DMS53 (cell line): ENCODE measurements at places on chromosomes 12 and 14.

GRCh38 chr12:117388951-117389446, 27.6 kb upstream of the NOS1 start:
- no peak for DNase-seq

DNA sequence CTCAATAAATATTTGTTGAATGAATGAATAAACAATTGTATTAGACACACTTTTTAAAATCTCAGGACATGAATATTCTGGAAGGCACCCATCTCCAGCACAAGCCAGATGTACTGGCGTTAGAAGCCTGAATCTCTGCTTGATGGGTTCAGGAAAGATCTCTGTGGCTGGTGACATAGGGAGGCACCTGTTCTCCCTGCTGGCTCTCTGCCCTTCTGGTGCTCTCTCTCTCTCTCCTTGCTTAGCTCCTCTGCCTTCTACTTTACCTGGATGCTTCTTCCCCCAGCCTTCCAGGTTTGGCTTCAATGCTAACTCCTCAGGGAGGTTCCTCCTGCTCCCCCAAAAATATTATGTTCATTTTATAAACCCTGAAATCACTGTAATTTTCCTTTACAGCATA, 1.5 kb downstream of the CYP46A1 start:
- DNase-seq = peak; percentile 31

GRCh38 chr12:108572166-108572790, 9.9 kb downstream of the ISCU start:
- peak; percentile 48 for DNase-seq

DNA sequence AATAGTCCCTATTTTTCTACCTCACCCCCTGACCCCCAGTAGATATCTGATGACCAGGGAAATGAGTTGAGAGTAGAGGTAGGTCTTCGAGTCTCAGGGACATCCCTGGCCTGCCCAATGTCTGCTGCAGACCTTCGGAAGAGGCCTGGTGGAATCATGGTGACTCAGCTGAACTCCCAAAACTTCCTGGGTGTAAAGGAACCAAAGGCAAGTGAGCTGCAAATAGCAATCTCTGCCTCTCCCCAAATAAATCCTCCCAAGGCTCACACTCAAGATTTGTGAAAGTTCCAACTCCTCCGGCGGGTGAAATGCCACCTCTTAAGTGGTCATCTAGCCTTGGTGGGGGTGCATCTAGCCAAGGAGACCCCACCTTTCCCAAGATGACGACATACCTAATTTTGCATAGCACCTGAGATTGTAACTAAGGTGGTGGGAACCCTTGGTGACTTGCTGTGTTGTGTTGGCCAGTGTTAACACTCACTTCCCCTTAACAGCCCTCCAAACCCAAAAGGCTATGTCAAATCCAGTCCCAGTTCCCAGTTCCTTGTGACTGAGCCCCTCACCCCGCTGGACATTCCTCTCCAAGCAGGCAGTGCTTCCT, 6.3 kb downstream of the ZFP36L1 start:
- DNase-seq = no peak

GRCh38 chr14:51024377-51024776, 70.5 kb downstream of the TRIM9 start:
- no peak for DNase-seq

GRCh38 chr14:23704890-23705289, 68.7 kb downstream of the DHRS2 start:
- DNase-seq = peak; percentile 49

GRCh38 chr14:88204221-88204620, 118.8 kb downstream of the KCNK10 start:
- DNase-seq = no peak

GRCh38 chr12:53201177-53201541, 5.9 kb downstream of the ITGB7 start:
- DNase-seq = no peak

DNA sequence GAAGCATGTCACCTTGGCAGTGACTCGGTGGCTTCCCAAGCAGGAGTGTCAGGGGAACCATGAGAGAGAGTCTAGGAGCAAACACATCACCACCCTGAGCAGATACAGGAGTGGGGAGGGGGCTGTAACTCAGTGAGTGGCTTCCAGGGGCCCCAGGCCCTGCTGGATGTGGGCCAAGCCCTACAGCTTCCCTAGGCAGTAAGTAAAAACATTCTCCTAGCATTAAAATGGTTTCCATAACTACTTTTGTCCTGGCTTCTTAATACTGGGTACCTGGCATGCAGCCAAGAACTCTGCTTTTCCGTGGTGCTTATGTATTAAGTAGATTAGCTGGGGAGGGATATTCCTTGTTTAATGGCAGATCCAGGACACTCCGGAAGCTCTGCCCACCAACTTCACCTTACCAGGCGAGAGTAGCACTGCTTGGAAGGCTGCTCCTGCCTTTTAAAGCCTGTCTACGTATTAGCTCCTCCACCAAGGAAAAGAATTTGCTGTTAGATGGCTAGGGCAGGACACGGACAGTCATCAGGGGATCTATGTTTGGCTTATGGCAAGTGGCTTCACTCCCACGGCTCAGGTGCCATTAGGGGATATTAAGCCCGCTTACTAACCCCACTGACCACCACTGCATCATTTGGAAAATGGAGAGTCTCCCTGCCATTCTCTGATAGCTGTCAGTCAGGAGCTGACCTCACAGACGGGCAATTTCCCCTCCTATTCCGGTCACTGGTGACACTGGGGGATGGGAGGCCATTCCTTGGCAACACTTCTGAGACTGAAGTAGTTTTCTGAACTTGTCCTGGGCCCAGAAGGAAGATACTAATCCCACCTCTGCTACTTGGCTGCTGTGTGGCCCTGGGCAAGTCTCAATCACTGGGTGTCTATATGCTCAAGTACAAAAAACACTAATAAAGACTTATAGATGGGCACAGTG, 22.8 kb downstream of the OTUB2 start:
- no peak for DNase-seq

DNA sequence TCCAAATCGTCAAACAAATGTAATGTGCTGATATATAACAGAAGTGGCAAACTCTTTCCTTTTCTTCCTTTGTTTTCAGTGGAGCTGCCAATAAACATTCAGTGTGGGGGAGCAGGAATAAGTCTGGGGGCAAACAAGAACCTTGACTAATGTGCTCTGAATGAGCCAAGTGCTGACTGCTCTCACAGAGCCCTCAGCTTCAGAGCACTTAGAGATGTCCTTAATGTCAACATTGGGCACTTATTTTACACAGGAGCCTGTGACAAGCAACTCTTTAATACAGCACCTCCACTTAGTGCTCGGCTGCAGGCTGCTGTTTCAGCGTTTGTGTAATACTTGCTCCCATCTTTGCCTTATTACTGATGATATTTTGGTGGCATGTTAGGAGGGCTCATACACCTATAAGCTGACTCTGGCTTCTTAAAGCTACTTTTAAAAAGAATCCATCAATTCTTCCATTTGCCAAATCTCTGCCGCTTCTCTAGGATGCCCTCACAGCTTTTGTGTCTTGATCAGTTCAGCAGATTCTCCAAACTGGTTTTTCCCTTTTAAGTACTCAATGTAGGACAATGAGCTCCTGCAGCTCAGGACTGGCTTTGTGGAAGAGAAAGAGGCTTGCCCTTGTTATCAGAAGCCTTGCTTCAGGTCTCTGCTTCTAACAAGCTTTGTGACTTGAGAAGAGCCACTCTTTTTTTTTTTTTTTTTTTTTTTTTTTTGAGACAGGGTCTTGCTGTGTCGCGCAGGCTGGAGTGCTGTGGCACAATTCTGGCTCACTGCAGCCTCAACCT, 206.6 kb downstream of the MON2 start:
- no peak for DNase-seq

DNA sequence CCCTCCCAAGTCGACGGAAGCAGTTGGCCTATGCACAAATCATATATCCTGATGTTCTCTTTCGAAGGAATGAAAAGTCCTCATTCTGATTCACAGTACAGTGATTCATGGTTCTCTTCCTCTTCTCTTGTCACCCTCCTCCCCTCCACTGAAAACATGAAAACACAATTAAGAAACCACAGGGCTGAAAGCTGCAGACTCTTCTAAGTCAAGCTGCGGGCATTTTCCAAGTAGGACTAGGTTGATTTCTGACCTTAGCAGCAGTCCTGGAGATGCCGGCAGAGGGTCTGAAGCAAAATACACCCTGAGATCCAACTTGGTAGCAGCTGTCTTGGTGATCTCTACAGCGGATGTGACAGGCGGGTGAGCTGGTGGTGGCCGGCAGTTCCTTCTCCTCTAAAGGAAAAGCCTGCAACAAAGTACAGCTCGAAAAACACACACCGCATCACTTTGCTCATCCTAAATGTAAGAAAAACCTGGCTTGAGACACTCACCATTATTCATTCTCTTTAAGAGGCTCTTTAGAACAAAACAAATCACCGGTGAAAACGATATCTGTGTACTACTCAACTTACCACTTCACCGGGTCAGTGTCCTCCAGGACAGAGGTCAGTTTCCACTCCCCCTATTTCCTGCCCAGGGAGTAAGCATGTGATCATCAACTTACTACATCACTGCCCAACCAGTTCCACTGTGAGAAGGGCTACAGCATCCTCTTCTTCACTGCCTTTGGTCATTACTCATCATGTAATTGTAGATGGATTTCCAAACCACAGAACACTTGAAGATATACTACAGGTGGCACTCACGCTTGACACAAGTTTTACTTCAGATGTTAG, 6.0 kb downstream of the TMCC3 start:
- peak; percentile 91 for DNase-seq
